ENCODE measurements at places on chromosomes 6 and 20.

- no peak for DNase-seq
These were observed 24.2 kb upstream of the DOK5 start for GRCh38 chr20:54451171-54451570.

DNA sequence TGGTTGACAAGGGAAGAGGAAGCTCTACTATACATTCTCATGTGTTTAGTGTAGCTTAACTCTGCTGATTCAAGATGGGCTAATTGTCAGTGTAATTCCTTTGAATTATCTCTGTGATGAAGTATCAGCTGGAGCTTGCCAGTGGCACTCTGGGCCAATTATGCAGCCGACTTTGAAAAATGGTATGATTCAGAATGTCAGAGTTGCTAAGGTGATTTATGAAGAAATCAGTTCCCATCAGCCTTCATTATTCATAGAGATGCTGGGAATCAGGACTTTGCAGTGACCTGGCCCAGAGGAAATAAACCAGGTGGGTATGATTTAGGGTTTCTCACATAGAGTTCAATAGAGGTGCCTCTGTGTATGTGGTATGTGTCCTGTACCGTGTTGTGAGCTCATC is 33.4 kb downstream of the KCNS1 start:
- no peak for DNase-seq

DNA sequence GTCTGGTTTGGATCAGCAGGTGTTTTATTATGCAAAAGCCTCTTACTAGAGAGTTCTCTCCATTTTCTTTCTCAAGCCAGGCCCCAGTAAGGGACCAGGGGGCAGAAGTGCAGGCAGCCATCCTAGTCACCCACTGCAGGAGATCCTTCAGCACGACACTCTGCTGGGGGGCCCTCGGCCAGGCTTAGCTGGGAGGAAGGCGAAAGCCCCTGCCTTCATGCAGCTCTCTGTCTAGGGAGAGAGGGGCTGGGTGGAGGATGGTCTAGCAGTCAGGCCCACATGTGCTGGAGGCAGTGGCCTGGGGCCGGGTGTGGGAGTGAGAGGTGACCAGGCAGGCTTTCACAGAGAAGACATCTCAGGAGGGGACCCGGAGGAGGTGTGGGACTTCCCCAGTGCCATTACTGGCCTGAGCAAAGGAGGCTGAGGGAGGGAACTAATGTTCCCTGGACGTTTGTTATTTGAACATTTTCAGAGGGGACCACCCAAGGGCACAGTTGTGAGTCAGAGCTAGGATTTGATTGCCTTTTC is 33.5 kb upstream of the VSTM2L start:
- no peak for DNase-seq

- no peak for DNase-seq
These were observed 1.4 kb downstream of the GFOD1 start for GRCh38 chr6:13485923-13486562.

DNA sequence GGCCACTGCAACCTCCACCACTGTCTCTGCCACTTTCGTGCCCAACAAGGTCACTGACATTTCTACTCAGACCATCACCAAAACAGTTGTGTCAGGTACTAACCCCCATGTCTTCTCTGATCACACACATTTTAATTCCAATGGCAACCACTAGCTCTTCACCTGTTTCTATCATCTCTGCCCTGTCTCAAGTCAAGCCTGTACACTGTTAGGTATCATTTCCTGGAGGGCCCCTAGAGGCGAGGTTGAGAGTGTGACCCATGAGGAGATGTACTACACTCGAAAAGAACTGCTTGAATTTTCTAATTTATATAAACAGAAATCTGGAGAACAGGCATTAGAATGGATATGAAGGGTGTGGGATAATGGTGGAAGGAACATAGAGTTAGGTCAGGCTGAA is 17.4 kb upstream of the MUC21 start:
- no peak for DNase-seq

GRCh38 chr20:8661229-8661952 is 407.5 kb upstream of the PLCB4 start:
- DNase-seq: no peak

GRCh38 chr6:26157251-26158075 is 70.2 kb downstream of the HFE start:
- no peak for DNase-seq

- no peak for DNase-seq
These were observed 10.8 kb upstream of the CPNE5 start for GRCh38 chr6:36850021-36850420.

DNA sequence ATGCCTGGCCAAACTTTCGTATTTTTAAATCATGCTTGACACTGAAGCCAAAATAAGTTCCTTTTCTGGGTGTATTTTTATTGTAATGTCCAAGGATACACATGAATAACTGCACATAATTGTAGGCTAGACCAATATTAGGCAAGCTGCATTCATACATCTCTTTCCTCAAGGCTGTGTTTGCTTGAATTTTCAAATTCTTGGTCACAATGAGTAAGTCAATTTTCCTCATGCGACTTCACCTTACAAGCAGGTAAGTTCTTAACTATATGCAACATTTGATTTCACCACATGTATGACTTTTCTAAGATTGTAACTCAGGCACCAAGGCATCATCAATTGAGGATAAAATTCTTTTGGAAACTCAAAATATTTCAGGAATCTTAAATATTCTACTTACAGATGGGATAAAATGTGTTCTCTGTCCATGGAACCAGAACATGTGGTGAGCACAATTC is 112.4 kb upstream of the ZNF217 start:
- no peak for DNase-seq

GRCh38 chr6:38482466-38482865 is 157.3 kb downstream of the BTBD9 start:
- no peak for DNase-seq

DNA sequence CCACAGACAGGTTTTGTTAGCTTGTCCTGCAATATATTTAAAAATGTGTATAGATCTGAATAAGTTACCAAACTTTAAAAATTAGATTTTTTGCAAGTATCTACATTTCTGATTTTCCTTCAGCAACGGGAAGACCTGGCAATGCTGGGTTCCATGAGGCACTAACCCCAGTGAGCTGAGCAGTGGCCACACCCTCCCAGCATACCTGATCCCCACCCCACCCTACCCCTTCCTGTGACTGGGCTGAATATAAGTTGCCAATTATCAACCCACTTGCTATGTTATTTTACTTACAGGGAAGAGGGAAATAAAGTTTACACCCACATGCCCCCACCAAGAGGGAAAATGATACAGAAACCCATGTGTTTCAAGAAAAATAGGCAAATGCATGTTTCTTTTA is 70.3 kb upstream of the RALGAPA2 start:
- DNase-seq: no peak

- DNase-seq: no peak
These were observed 88.1 kb downstream of the SNAP25 start for GRCh38 chr20:10306440-10307358.

DNA sequence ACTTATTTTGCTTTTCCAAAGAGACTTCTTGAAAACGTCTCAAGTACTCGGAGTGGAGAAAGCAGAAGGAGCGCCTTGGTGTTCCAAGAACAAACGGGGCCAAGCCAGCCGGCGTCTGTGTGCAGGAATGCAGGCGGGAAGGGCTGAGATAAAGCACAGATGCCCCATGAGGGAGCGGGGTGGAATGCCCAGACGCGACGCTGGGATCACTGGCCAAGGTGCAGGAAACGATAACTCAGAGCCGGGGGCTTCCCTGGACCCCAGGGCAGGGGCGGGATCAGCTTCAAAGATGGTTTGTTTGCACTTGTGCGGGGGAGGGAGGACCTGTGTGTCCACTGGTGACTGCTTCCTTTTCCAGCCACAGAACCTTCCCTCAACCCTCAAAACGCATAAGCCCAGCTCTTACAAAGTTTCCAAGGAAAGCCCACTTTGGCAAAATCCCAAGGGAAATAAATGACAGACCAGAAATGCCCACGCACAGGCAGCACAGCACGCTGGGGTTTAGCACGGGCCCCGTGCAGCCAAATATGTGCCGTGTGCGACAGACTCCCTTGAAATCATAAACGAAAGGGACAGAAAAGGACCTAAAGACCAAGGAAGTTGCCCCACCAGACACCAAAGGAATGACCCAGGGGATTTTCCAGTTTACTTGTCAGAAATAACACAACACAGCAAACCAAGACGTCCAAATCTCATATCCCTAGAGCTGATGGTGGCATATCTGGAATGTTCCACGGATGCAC is 113.9 kb downstream of the NFATC2 start:
- DNase-seq: no peak

GRCh38 chr6:157491571-157492232 is 110.7 kb downstream of the ZDHHC14 start:
- DNase-seq: no peak

DNA sequence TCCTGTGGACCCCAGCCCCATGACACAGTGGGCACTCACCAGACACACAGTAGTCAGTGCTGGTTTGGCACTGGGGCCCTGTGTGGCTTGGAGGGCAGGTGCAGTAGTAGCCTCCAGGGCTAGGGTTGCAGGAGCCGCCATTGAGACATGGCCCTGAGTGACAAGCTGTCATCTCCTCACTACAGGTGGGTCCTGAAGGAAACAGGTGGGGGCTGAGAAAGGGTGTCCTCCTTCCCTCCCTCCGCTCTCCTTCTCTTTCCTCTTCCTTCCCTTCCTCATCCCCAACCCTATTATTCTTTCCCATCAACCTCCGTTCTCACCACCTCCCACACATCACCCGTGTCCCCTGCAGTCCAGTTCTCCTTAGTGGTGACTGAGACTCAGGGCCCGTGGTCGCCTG is 10.2 kb downstream of the NOTCH4 start:
- DNase-seq: no peak

DNA sequence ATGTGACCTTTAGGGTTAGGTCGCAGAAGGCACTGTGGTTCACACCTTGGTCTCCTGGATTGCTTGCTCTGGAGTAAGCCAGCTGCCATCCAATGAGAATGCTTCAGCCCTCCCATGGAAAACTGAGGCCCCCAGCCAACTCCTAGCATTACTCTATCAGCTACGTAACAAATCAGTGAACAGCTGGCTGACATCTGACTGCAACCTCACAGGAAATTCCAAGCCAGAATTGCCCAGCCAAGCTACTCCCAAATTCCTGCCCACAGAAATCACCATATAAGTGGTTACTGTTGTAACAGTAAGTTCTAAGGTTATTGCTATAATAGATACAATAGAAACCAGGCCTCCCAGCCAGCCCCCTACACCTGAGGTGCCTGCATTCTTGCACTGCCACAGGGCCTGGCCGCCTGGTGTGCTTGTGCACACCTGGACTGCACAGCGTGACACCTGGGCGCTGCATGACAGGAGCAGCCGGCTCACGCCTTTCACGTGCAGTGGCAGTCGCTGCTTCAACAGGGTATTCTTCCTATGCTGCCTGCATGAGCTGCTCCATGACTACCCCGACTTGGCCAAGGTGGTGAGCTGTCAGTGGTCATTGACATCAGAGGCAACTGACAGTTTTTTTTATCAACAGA is 429.7 kb upstream of the RUNX2 start:
- DNase-seq: no peak

GRCh38 chr20:38106461-38106860 is 58.6 kb downstream of the TGM2 start:
- no peak for DNase-seq

DNA sequence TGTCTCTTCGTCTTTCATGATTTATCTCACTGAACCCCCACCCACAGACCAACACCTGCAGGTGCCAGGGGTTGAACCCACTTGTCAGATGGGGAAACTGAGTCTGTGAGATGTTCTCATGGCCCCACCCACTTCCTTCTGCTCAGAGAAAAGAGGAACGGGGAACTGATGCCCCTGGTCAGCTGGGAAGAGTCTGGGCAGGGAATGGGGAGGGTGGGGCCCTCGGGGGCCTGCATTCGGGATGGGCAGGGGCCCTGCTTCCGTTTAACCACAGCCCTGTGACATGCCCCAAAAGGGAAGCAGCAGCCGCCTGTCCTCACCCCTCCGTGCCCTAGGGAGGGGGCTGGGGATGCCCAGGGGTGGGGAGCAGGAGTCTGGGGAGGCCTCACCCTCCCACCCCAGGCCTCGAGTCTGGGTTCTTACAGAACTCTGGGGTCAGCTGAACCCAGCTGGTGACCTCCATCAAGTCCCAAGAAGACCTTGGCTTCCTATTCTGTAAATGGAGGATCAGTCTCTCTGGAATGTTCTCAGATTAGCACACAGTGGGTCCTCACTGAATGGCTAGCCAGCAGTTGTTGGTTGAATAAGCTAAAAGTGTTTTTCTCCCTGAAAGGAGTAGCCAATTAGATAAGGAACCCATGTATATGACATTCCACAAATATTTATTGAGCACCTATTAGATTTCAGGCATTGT is 81.5 kb downstream of the CEBPB start:
- DNase-seq: no peak

DNA sequence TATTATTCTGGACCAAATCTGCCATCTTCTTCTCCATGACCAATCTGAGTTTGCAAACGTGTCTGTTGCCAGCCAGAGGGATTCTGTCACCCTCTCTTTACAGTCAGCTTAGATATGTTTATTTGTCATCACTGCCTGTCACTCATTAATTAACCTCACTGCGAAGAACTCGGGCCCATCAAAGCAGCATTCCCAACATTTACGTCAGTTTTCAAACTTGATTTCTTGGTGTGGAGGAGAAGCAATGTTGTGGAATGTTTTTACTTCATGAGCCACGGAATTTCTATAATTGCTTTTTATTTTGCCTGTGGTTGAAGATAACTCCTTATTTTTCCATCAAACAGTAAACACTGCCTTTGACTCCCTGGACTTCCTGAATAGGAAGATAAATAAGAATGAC is 91.8 kb upstream of the CNKSR3 start:
- DNase-seq: no peak

GRCh38 chr6:30325150-30325872 is 1.4 kb upstream of the TRIM39 start:
- DNase-seq: no peak

DNA sequence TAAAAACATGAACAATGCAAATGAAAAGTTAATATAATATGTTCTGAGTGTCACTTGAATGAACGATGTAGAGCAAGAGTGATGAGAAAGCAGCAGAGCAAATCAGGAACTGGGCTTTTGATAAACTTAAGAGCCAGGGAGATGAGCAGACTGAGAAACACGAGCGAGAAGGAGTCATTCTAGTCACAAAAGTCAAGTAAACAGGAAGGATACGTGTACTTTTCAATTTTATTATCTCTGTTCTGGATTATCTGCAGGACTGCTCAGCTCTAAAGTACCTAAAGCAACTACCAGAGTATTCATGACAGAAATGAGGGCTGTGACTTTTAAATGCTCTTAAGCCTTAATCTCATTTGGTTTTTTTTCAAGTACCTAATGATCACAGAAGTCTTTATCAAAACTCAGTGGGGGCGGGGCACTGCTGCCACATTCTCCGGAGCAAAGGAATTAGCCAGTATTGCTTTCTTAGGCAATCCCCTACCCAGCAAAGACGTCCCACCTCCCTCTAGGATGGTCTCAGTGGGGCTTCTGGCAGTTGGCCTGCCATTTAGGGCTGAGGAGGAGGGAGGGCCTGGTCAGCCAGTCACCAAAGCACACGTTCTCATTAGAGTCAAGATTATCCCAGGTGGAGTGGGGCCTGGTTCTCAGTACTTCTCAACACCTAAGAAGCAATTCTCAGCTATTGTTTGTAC is 8.6 kb downstream of the MAN1A1 start:
- no peak for DNase-seq

GRCh38 chr20:17533396-17533795 is 2.2 kb upstream of the BFSP1 start:
- DNase-seq: no peak

- DNase-seq: no peak
These were observed 130.5 kb upstream of the CNR1 start for GRCh38 chr6:88296694-88297093.

- DNase-seq: no peak
These were observed 1.2 kb downstream of the AAR2 start for GRCh38 chr20:36237477-36237876.

- DNase-seq: no peak
These were observed 38.1 kb upstream of the BMP5 start for GRCh38 chr6:55913228-55914195.

Data from cortex of kidney (tissue), 1 donor.